ENCODE measurements at places on chromosomes 7 and 10.

DNA sequence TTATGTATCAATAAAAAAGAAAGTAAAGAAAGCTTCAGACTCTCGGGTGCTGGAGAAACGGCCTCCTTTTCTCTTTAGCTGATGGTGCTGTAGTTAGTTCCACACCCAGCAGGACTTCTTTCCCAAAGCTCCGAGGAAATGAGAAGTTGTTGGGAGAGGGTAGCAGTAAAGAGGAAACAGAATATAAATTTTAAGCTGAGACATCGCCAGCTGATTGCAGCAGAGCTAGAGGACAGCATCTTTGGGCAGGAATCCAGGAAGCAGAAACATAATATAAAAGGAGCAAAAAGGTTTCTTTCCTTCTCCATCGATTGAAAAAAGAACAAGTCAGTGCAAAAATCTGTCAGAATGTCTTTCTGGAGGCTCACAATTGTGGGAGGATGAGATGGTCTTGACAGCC lies 616.9 kb upstream of the FOXK1 start:
- no peak for DNase-seq

DNA sequence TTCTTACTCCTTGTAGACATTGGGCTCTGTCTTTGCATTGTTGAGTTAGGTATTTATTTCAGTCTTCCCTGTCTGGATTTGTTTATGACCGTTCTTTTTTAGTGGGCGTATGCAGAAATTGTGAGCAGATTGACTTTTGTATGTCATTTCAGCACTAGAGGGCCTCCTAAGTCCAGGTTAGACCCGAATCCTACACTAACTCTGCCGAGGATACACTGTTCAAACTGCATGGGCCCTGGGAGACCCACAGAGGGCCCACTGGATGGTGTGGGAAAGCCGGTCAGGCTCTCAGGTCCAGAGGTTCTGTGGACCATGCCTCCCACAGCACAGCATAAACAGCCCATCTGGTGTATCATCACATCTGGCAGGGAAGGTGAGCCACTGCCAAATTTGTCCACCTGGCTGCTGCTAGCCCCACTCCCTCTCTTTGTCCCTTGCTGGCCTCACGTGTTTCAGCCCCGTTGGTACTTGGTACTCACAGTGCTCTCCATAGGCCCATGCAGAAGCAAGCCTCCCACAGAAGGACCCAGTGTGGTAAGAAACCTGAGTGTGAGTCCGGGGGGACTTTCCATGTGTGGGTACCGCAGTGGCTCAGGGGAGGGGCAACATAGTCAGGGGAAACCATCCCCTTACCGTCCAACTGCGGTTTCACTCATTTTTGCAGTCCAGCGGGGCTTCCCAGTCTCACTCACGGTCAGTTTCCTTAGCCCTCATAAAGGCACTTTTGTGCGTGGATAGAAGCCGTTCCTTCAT lies 112.8 kb downstream of the APBB1IP start:
- DNase-seq = no peak

DNA sequence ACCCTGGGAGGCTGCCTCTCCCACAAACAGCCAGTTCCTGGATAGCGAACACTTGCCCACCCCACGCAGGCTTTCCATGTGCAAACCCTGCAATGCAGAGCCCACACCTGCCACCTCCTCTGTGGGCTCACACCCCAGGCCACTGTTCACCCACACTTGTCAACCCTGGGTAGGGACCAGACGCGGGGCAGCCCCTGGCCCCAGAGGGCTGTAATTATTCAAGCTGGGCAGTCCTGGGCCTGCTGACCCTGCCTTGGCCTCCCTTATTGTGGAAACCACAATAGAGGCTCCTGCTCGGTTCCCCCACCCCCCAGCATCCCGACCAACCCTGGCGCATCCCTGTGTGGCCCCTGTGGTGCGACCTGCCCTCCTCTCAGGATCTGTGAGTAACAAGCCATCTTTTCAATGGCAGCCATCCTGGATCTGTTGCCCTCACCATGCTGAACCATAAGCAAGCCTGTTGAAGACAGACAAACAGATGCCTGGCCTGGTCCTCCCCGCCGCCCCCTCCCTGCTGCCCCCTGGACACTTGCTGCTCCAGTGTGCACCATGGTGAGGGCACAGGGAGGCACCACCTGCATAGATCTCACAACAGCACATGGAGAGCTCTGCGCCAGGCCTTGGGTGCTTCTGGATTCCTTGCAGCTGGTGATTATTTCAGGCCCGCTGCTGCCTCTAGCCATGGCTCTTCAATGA lies 15.8 kb upstream of the UBE3C start:
- DNase-seq = no peak

- DNase-seq = no peak
Observed at GRCh38 chr10:44382131-44382858, 2.6 kb downstream of the CXCL12 start.

- no peak for DNase-seq
Observed at GRCh38 chr10:69242040-69242851, 22.1 kb downstream of the HKDC1 start.

DNA sequence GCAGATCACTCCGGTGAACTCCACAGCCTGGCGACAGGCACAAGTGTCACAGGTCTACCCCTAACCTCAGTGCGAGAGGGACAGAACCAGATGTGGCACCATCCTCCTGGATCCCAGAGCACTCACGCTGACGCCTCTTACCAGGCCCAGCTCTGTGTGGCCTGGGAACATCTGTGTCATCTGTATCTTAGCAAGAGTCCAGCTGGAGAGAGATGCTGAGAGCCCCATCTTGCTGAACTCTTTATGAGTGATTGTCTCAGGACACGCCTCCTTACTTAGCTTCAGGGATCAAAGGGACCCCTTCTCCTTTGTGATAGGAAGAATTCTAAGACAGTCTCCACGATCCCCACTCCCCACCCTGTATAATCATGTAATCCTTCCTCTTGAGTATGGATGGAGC lies 10.0 kb upstream of the PROSER2 start:
- DNase-seq = no peak

- no peak for DNase-seq
Observed at GRCh38 chr7:46694058-46694457, 773.0 kb upstream of the IGFBP3 start.
